ENCODE measurements at places on chromosomes 2 and 18.

GRCh38 chr18:56030060-56030459, 442.1 kb upstream of the TCF4 start:
- DNase-seq = no peak

GRCh38 chr2:179237209-179237946, 27.3 kb downstream of the SESTD1 start:
- peak; percentile 30 for DNase-seq

DNA sequence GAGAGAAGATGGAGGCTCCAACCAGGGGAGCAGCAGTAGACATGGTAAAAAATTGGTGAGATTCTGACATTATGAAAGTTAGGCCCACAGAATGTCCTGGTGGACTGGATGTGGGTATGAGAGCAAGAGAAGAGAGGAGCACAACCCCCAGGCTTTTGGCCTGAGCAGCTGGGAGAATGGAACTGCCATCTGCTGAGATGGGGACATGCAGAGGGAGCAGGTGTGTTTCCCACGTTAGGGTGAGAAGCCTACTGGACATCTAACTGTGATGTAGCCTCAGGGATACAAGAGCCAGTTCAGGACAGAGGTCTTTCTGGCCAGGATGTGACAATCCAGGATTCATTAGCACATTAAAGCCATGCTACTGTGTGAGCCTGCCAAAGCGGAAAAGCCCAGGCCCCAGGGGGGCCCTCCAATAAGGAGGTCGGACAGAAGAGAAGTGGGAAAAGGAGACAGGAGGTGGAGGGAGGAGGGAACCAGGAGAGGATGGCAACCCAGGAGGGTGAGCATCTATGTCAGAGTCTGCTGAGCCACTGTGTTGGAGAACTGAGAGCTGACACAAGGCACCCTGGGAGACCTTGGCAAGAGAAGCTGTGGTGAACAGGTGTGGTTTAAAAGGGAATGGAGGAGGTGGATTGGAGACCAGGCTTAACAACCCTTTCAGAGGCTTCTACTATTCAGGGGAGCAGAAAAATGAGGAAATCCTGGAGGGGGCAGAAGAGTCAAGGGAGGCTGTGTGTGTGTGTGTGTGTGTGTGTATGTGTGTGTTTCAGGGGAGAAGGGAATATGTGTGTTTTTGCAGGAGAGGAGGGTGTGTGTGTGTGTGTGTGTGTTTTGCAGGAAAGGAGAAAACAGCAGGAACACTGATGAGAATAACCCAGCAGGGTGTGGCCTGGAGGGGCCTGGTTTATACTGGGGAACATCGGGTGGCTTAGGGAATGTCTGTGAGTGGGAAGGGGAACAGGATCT, 10.5 kb downstream of the CYB5A start:
- no peak for DNase-seq

DNA sequence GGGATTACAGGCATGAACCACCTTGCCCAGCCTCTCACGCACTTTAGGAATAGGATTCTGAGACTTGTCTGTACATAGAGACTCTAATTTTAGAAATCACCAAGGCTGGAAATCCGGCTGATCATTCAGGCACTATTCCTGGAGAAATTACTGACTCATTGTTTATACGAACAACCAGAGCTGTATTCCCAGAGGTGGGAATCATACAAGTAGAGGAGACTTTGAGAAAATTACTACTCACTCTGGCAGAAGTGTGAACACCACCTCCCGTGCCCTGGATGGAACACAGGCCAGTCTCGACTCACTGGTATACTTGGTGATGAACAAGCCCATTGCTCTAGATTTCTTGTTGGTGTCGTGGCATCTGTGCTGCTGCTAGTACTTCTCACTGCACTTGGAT, 5.8 kb upstream of the ADNP2 start:
- DNase-seq = no peak

GRCh38 chr18:46246101-46246500, 141.9 kb downstream of the HAUS1 start:
- DNase-seq = no peak
